Right lobe of liver (tissue), 6 donors: ENCODE measurements at places on chromosomes 1 and 21. TPM values are rescaled to one million over a fixed set of nuclear protein-coding genes. Genes with fewer than 3 reads are reported as not detected.

PLEKHA6 gene
- 20.2 TPM for total RNA-seq

MECR gene
- total RNA-seq, result 15.7 TPM

TENT5C gene
- total RNA-seq, result 6.9 TPM

PGLYRP4 gene
- total RNA-seq, result not detected

- no peak for DNase-seq
These were observed 28.3 kb upstream of the TNFRSF1B start for GRCh38 chr1:12138196-12139168.

GRCh38 chr21:15729346-15729673 is 472 bp upstream of the USP25 start:
- no peak for DNase-seq
